ENCODE measurements at places on chromosomes 2 and 18.
A peak's percentile ranks its signal among the peaks of the same experiment; 100 is the strongest.

DNA sequence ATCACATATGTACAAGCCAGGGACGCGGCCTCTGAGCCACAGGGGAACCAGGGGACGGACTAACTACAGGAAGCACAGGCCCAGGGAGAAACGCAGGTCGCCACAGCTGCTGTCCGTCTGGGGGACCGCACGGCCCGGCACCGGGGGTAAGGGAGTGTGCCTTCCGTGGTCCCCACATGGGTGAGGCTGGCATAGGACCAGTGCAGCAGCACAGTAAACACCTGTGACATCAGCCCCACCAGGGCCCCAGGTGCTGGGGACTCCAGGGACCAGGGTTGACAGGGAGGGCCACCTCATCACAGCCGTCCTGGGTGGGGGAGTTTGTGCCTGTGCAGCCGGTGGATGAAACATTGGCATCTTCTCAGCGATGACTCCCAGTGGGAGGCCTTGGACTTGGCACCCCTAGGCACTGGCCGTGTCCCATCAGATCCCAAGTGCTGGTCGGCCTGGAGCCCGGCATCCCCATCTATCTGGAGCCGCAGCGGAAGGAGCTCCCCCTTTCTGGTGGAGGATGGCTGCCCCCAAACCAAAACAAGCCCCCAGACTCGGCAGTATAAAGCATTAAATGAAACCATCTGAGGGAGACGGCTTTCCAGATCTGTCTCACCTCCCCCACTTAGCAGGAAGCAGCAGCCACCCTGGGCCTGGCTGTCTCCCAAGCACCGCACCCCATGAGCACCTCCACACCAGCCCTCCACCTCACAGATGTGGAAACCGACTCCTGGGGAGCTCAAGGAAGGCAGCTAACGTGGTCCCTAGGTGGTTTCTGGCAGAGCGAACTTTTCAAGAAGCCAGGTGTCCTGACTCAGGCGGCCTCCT, 22.5 kb downstream of the AQP12A start:
- DNase-seq = no peak

DNA sequence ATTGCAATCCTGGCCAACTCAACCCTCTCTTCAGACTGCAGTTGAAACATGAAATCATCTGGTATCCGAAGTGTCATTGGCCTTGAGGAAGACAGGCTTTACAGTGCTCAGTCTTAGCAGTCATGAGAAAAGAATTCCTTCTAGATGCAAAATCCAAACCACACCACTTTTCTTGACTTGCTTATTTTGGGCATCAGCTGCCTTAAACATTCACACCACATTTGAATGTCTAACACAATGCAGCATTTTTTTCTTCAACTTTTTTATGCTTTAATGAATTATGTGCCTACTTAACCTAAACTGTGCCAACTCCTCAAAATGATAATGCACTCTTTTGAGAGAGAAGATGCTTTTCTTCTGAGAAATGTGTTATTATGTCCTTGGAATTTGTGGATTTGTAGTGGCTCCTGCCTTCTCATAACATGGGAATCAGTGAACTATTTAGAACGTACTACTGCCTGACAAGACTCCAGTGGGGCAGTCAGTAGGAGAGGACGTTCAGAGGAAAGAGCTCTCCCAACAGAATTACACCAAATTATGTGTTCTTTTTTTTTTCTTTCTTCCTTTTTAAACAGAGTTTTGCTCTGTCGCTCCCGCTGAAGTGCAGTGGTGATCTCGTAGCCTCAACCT, 3.2 kb upstream of the FAM98A start:
- no peak for DNase-seq

DNA sequence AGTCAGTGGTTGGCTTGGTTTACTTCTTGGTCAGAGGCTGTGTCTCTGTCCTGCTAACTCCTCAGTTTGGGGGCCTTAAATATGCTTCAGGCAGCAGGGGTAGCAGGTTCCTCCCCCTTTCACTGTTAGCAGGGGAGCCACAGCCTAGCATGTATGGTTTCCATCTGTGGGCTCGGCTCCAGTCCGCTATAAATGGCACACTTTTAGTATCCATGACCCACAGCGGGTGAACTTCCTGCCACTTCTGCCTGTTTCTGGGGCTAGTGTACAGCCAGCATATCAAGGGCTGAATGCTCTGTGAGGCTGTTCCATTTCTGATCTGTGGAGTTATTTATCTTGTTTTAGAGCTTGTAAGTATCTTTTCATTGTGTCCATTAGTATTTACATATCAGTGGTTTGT, 58.3 kb downstream of the MRPL33 start:
- DNase-seq = no peak

- DNase-seq = peak; percentile 51
Measured at GRCh38 chr2:66699793-66700676, 265.1 kb downstream of the MEIS1 start.

- DNase-seq = no peak
Measured at GRCh38 chr18:12628706-12629702, 28.9 kb downstream of the SPIRE1 start.

DNA sequence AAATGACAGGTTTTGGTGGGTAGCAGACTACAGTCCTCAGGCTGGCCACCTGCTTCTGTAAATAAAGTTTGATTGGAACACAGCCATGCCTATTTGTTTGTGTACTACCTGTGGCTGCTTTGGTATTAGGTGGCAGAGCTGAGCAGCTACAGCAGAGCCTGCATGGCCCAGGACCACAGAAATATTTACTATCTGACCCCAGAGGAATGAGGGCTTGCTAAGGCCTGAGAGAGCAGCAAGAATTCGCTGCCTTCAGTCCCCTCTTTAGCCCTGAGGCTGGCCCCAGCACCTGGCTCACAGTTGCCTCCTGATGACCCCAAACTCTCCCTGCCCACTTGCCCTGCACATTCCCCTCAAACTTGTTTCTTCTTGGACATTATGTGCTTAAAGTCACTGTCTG, 32.5 kb downstream of the POLR1A start:
- no peak for DNase-seq

- no peak for DNase-seq
Measured at GRCh38 chr2:202752071-202752470, 117.3 kb downstream of the FAM117B start.

- no peak for DNase-seq
Measured at GRCh38 chr2:41061356-41061755, 609.5 kb upstream of the SLC8A1 start.

DNA sequence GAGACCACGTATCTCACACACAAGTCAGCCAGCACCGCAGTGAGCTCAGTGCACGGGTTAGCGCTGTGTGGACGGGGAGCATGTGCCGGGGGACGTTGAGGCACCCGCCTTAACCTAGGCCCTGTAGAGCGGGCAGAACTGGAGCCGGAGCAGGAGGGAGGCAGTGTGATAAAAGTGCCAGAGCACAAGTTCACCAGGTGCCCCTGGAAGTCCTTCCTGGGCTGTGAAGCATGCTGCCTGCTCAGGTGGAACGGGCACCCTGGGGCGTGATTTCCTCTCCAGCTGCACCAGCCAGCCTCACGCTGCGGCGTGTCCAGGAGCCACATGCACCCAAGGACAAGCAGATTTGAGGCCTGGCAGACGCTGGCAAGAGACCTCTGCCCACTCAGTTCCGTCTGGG, 50.3 kb downstream of the ITGB1BP1 start:
- no peak for DNase-seq

- DNase-seq = no peak
Measured at GRCh38 chr2:16102358-16102975, 162.1 kb downstream of the MYCN start.

DNA sequence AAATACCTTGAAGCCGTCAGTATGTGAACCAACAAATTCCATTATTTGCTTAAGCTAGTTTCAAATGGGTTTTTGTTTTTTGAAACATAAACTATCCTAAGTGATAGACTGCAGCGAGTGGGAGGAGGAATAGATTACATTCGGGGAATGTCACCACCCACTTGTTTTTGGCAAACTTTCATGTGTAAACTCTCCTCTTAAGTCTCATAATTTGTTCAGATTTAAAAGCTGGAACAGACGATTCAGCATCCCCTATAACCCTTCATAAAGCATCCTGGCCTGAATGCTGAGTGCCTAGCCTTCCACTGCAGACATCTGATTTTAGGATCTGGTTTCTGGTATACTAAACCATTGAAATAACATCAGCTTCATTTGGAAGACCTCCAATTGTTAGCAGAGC, 51.0 kb downstream of the CPO start:
- DNase-seq = no peak

DNA sequence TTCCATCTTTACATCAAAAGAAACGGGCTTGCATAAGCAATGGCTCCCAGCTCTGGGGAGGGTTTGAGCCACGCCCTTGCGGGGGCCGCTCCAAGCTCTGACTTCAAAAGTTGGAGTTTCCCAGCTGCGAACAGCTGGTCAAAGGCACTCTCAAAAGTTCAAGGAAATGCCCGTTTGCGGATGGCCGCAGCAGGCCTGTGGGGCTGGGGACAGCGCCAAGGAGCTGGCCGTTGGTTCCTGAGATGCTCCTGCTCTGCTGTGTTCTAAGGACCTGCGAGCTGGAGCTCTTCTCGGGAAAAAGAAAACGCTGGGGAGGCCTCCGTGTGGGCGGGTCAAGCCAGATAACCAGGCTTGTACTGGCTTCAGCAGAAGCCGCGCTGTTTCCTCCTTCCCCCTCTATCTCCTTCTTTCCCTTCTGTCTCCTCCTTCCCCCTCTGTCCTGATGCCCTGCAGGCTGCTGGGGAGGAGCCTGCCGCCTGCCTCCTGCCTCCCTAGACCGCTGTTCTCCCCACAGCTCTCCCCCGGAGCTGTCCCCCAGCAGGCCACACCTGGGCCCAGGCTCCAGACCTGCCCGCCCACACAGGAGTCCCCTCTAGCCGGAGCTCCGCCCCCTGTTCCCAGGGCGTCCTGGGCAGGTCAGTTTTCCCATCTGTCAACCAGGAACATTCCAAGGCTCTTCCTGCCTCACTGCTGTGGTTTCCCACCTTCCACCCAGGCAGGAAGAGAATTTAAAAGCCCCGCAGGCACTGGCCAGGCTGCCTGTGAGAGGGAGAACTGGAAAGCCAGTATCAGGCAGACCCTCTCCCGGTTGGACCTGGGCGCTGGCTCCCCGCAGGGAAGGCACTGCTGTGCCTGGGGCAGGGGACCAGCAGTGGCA, 14.1 kb downstream of the KLF11 start:
- DNase-seq = no peak

- no peak for DNase-seq
Measured at GRCh38 chr2:48448274-48449061, 81.5 kb upstream of the STON1 start.

DNA sequence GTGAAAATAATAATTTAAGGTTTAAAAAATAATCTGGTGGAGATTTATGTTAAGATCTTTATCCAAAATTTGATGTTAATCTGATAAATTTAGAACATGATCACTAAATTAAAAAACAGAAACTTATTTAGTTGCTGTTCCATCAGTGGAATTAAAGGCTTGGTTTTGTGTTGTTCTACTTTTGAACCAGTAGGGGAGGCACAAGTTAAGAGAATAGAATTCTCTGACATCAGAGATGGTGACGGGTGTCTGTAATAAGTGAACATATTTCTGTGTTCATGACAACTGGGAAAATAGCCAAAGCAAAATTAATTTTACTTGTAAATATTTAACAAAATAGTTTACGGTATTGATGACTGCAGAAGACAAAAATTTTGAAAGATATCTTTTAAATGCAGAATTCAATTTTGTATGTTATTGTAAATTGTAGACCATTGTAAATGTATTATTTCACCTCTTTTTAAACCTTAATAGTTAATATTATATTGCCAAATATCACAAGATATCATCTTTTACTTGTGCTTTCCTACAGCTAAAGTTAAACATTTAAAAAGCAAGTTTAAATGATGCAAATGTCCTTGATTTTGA, 106.0 kb downstream of the UBR3 start:
- peak; percentile 45 for DNase-seq

- DNase-seq = no peak
Measured at GRCh38 chr2:67516362-67516761, 119.2 kb downstream of the ETAA1 start.

GRCh38 chr2:20994130-20994529, 49.7 kb downstream of the APOB start:
- DNase-seq = no peak

GRCh38 chr18:74132201-74132600, 15.4 kb downstream of the FBXO15 start:
- no peak for DNase-seq

GRCh38 chr18:74023220-74023619, 124.4 kb downstream of the FBXO15 start:
- DNase-seq = no peak

DNA sequence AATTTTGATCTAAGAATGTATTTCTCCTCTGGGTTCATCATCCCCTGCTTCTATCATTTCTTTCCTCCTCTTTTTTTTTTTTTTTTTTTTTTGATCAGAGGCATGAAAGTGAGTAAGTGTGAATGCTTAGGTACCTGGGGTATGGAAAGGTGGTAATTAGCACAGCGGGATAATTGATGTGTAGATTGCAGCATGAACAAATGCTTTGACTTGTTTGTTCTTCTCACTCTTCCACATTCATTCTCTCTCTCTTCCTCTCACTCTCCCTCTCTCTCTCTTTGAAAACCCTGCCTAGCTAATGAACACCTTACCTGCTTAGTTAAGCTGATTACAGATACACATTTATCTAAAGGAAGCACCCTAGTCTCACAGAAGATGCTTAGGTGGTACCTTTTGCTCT, 74.7 kb downstream of the ZEB2 start:
- no peak for DNase-seq

DNA sequence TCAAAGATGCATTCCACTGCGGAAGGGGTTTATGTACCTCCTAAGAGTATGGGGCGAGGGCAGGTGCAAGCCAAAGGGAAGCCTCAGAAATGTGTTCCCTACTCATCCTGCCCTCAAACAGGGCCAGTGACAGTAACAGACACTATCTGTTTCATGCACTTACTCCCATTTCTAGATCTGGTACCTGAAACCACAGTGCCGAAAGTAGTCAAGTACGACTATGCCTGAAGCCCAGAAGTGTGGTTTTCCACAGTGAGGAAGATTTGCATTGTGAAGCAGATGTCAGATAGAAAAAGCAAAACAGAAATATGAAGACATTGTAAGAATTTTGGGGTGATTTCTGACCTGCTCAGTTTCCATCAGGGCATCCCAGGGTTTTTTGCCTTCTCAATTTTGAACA, 748.7 kb downstream of the RNF144A start:
- no peak for DNase-seq

DNA sequence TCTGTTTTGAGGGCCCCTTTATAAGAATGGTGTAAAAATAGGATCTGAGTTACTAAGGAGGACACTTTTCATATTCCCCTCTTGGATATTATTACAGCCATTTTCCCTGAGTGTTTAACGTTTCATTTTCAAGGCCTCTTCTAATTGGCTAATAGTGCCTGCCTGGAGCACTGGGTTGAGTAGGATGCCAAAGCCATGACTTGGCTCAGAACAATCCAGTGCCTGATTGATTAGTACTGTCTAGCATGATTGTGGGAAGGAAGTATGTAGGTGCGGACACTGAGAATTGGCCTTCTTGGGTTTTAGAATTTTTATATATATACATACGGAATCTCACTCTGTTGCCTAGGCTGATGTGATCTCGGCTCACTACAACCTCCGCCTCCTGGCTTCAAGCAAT, 66.1 kb downstream of the NAB1 start:
- no peak for DNase-seq

- no peak for DNase-seq
Measured at GRCh38 chr2:169955940-169956339, 128.7 kb downstream of the UBR3 start.

GRCh38 chr18:31649978-31650719, 34.2 kb downstream of the B4GALT6 start:
- DNase-seq = no peak

GRCh38 chr2:239293775-239294430, 106.9 kb downstream of the HDAC4 start:
- DNase-seq = no peak
